ENCODE measurements at places on chromosomes 7 and 10.

- no peak for DNase-seq
Observed at GRCh38 chr10:19874791-19875190, 58.6 kb downstream of the PLXDC2 start.

DNA sequence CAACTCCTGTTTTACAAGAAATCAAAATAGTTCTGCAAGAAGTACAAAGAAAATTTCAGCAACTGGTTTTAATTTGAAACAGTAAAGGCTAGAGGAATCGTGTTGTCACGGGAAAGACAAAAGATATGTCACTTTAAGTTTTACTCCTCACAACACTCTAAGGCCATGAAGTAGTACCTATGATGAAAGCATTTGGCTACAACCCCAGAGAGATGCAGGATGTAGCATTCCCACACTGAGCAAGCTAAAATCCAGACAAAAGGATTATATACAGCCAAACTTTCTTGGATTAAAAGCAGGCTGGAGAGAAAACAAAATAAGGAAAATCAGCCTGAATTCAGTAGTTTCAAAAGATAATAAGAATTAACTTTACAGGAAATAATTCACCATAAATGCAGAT is 245.5 kb upstream of the STEAP1 start:
- DNase-seq, result no peak

DNA sequence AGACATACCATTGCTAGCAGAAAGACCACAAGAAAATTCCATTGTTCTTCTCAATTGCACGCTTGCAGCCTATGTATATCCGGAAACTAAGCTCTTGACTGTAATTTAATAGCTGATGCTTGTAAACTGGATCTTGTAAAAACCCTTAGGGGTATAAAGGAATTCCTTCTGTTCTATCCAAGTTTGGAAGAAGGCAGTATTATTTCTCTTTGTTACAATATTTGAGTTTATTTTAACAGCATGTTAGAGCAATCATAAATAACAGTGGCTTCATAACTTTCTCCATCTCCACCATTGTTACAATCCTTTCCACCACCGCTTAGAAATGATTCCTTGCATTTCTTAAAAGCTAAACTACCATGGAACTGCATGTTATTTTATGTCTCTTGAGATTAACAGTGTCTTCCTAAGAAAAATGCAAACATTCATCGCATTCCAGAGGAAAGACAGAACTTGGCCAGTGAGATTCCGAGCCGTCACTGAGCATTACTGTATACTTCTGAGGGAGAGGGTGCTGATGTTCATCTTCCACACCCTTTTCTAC is 92.5 kb downstream of the TRIL start:
- no peak for DNase-seq

- peak; percentile 85 for DNase-seq
Observed at GRCh38 chr7:77415476-77415822, 700 bp downstream of the GSAP start.

DNA sequence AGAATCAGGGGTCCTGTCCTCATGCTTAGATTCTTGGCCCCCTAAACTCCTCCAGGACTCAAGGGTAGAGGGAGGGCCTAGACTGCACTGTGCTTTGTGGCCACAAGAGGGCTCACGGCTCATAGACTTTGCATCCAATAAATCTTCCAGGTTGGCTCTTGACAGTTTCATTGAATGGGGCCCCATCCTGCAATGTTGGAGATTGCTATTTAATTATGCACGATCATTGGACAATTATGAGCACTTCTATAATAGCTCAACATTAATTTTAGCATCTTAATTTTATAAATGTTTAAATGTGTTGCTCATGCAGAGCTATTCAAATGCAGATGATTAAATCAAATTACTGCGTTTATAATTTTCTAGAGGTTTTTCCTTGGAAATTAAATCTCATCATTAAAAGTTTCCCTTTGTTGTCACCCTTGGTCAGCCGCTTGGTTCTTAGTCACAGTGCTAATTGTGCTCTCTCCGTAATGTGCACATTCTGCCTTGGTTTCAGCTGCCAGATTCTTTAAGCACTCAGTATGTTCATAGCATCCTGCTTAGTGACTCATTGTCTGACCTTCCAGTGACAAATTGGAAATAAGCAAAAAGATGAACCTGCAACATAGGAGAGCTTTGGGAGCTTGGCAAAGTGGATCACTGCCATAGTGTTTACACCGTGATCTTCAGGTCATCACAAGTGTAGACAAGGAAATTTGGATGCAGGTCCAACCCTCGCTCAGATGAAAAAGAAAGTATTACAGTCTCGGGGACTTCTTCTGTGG is 33.4 kb upstream of the PLPP4 start:
- DNase-seq, result peak; percentile 59

DNA sequence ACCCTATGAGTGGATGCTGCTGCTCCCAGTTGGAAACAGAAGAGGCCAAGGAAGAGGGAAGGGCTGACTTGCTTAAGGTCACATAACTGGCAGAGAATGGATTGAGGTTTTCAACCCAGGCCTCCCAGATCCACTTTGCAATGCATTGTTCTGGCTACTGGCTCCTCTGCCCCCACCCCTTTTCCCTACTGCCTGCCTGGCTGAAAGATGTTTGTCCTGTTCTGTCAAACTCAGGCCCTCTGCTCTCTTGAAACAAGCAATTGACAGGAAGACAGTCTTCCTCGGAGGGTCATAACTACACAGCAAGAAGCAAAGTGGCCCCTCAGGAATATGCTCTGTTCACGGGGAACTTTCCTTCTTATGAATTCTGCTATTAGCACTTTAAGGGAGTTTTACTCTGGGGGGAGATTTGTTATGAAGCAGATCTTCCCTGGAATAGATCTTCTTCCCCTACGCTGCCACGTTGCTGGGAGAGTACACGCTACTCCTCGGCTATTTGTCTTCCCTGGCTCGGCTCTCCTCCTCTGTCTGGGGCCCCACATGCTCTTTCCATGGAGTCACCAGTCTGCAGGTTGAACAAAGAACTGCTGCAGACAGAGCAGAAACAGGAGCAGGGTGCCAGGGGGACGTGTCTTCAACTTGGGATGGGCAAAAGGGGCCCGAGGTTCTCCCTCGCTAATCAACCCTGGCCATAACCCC is 436.1 kb downstream of the TYW1 start:
- no peak for DNase-seq
